Panc1 (cell line): ENCODE measurements at places on chromosomes 6 and 20. TPM values are rescaled to one million over a fixed set of nuclear protein-coding genes. Genes with fewer than 3 reads are reported as not detected.

CDH4 gene
- not detected for total RNA-seq

NRSN1 gene
- not detected for total RNA-seq

CLIC5 gene
- 0.05 TPM for total RNA-seq

C20orf204 gene
- total RNA-seq = 1.9 TPM

SAMD3 gene
- total RNA-seq = not detected

MTO1 gene
- total RNA-seq = 57.9 TPM

DEFB116 gene
- not detected for total RNA-seq

DNA sequence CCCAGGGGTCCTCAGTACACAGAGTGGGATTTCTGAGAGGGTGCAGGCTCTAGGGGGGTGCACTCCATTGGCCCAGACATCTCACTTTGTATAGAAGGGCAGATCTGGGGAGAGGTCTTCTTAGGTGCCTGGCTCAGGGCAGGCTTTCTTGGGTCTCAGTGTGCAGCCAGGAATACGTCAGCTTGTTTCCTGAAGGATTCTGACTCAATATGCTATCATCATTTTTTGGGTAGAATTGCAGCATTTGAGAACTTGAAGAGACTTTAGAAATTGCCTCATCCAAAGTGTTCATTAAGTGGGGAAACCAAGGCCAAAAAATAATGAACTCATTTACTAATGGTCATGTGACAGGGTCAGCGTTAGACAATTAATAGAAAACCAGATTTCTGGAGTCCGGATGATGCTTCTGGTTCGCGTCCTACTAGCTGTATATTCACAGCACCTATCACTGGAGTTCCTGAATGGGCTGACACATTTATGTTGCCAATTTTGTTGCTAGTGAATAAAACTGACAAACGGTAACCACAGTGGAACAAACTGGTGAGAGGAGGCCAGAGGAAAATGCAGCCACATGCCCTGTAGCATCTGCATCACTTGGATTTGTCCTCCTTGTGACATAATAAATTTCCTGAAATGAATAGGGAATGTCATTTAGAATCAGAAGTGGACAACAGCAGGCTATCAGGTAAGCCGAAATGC, 238.9 kb downstream of the TBC1D7 start:
- DNase-seq = no peak

DNA sequence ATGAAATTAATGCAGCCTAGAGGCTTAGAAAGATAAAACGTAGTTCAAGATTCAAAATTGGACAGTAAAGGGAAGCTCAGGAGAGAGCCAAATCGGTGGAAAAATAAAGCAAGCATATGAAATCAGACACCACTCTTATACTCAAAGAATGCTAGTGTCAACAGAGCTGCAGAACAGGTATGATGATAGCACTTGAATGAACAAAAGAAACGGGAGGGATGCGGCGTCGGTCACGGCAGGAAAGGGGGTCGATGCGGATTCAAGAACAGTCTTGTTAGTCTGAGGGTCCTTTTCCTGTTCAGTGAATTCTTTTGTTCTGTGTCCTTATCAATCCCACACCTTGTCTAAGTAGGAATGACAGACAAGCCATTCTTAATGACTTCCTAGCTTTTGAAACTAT, 114.4 kb downstream of the FOXC1 start:
- DNase-seq = no peak

DNA sequence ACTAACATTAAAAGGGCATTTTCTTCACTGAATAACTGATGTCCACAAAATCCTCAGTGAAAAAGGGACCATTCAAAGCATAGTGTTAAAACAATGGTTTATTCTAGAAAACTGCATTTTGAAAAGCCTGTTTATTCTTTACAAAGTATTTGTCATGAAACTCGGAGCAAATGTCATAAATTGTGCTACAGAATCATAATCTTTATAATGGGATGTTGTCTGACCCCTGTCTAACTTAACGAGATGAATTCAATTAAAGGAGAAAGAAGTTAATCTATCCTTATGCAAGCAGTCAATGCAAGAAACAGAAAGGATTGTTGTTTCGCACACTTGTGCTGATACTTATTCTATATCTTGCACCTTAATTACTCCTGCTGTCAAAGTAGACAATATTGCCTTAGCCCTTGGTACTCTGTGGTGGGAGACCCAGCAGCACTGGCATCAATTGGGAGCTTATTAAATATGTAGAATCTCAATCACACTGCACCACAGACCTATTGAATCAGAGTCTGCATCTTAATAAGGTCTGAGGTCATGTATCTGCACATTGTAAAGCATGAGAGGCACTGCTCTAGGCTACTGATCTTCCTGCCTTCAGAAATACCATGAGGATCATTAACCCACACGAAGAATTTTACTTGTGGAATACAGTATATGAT, 708.3 kb downstream of the HDGFL1 start:
- no peak for DNase-seq

DNA sequence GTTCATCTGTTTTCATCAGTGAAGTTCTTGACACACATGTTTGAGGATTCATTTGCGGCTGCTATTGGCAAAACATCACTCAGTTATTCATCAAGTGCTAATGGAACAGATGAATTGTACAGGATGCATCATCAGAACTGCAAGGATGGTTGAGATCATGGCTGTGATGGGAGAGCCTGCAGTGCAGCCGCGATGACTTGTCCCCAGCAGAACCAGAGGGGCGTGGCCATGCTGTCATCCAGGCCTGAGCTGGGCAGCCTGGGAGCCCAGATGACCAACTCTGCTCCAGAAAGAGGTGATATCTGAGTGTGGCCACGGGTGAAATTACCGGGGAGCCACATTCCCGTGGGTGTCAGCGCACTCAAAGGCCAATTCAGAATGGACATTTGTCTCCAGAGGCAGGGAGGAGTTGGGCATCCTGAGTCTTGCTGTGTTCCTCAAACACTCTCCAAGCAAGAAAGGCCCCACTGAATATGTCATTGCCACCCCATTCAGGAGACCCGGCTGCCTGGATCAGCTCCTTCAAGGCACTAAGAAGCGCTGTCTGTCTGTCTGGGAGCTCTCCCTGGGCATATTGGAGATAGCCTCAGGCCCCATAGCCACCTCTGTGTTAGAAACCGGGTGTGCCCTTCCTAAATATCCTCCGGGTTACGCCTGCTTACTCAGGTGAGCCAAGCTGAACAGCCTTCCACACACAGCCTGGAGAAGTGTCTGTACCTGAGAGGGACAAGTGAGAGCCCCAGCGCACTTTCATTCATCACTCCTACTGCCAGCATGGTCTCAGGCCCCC, 66.7 kb downstream of the SYNDIG1 start:
- no peak for DNase-seq

DNA sequence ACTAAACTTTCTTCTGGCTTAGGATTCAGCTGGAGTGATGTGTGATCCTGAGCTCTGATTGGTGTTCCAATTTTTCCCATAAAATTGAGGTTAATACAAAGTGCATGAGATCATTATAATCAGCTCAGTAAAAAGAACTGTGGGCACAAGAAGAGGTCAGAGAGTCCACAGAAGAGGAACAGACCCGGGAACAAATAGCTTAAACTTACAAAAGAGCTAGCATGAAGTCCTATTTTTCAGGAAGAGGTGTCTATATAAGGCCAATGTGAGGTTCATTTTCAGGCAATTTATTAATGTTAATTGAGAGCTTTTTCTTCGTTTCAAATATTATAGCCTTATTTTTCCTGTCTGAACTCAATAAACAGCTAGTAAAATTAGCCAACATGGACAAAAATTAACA, 26.9 kb upstream of the STX11 start:
- DNase-seq = no peak

DNA sequence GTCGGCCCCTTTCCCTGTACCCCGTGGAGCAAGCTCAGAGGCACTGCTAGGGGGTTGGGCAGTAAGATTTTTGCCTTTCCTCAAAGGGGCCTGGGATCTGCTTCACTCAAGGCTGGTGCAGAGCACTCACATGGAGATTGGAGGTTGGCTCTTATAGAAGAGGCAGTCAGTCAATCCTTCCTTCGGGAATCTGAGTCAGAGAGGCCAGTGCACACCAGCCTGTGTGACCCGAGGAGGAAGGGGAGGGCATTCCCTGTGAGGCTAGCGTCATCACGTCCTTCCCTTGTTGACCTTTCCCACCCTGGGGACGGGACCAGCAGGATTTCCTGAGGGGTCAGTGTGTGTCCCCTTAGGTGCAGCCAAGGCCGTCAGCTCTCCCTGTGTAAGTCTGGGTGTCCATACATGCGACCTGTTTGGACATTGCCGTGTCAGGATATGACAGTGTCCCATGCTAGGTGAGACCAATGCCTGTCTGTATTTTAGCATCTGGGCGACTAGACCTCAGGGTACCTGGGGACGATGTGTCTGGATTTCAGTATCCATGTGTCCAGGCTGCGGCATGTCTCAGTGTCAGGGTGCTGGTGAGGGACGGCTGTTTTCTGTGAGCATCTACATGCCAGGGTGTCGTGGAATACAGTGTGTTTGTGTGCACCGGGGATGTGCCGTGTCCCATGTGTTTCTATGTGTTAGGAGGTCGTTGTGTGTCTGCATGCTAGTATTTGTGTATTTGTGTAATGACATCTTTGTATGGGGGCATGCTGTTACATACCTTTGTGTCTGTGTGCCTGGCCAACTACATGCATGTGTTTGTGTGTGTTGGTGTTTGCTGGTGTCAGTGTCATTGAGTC, 2.8 kb upstream of the ZNF512B start:
- no peak for DNase-seq
